ENCODE measurements at places on chromosomes 2 and 18.

GRCh38 chr2:33158482-33159003 is 211.8 kb downstream of the LTBP1 start:
- DNase-seq: no peak

DNA sequence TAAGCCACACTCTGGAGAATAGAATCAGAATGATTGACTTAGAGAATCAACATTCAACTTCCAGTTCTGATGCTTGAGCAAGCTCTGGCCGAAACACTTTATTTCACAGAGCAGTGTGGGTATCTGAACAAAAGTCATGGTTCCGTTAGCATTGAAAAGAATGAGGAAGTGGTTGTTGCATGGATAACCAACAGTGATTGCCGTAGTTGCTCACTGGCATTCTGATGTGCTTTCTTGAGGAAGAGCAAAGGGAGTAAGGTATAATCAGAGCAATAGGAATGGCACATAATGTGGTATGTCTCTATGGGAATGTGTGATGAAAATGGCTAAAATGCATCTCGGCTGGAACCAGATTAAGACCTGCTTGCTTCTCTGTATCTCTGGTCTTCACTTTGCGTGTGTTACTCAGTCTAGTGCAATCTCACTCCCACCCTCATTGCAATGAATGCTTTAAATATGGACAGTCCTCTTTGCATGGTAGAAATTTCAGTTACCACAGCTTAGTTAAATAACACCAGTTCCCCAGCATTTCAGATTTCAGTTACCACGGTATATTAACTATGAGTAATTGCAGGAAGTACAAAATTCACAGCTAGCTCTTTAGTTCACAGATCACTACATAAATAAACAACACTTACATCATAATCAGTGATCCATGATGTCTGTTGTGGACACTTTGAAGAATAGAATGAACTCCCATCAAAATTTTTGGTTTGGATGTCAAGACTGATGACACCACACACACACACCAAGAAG is 7.8 kb upstream of the RAB12 start:
- no peak for DNase-seq

DNA sequence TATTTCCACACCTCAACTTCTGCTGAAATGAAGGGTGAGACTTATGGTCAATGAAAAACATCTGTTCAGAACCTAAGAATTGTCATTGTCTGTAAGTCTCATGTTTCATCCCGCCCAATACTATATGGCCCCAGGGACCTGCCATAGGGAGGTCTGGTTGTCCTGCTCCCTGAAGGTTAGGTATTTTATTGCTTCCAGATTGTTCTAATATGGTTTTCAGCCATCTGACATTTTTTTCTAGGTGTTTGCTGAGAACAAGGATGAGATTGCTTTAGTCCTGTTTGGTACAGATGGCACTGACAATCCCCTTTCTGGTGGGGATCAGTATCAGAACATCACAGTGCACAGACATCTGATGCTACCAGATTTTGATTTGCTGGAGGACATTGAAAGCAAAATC is 7.3 kb downstream of the XRCC5 start:
- DNase-seq: no peak

GRCh38 chr2:238942726-238943300 is 94.9 kb downstream of the TWIST2 start:
- no peak for DNase-seq

DNA sequence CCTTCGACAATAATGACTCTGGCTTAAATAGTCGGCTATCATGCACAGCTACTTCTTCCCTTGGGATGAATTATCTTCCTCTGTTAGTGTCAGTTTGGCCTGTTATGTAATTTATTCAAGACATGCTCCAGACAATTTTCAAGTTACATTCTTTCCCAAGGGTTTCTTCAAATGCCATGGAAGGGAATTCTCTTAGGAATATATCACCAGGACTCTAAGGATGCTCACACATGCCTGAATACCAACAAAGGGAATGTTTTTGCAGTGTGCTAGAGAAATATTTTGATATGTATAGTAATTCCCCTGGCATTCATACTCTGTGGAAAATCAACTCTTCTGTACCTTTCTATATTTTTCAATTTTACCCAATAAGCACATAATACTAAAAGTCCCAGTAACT is 286.0 kb upstream of the KYNU start:
- no peak for DNase-seq

DNA sequence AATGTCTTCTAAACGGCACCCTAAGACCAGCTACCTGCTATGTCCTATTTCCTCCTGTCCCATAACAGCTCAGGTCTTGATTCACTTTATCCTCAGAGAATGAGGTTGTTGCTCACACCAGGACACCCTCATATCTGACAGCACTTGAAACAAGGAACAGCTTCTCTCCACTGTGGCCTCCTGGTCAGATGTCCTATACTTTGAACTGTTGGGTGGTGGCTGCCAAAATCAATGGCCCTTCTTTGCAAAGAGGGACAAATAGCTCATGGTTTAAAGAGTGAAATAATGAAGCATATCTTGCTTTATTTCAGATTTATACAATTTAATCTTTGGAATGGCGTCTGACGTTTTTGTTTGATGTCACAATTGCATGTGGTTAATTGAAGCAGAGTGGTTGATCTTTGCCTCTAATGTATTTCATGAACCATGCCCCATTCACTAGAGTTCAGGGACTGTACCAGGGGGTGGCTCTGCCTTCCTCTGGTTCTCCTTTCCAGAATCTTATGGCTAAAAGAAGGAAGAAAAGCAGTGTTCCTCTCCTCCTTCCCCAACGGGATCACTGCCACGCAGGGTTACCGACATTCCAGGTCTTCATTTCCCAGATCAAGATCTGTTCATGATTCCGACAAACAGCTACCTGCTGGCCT is 24.1 kb upstream of the ZCCHC2 start:
- no peak for DNase-seq

DNA sequence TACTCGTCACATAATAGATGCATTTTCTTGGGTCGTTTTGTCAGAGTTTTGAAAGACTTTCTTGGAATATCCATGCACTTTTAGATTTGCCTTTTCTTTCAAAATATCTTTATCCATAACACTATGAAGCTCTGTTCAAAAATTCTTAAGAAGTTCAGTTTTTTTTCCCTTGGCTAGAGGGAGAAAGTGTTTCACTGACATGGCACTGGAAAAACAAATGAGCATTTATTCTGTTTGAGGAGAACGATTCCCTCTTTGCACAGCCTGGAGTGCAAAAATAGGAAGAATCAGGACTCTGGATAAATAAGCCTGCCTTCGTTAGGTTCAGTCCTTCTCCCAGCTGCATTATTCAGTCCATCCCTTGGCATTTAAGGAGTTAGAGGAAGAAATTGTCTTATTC is 91.0 kb upstream of the RPE start:
- no peak for DNase-seq

DNA sequence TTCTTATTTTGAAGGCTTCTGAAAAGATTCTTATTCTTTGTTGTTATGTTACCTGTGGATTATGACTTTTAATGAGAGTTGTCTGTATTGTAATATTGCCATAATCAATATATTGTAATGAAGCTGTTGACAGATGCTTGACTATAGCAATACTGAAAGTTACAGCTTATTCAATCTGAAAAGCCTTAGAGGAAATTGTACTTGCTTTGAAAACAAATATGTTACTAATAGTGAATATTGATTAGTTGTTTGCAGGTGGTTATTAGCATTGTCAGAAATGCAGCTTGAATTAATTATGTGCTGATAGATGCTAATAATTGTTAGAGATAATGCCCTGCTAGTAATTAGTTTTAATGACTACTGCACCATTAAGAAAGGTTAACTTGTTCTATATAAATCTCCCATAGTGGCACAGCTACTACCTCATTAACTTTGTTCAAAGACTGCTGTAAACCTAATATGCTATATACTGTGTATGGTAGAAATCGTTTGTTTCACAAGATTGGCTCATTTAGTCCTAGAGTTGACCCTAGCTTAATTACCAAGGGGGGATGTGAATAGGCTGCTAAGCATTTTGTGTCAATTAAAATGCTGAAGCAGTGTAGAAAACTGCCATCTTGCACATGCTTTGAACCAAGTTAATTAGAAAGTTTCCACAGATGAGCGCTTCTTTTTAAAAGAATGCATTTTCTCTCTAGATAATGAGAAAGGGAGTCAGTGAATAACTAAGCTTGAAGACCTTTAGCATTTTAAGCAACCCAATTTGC is 30.5 kb downstream of the SLC39A10 start:
- DNase-seq: no peak

GRCh38 chr2:166417669-166418068 is 41.9 kb upstream of the SCN9A start:
- DNase-seq: no peak

Measured in activated naive CD8-positive, alpha-beta T cell treated with anti-CD3 and anti-CD28 coated beads, Interleukin-2, amount 50 U/mL, for 16 hours (primary cell).